ENCODE measurements at places on chromosomes 5 and 9.
A peak's percentile ranks its signal among the peaks of the same experiment; 100 is the strongest.

DNA sequence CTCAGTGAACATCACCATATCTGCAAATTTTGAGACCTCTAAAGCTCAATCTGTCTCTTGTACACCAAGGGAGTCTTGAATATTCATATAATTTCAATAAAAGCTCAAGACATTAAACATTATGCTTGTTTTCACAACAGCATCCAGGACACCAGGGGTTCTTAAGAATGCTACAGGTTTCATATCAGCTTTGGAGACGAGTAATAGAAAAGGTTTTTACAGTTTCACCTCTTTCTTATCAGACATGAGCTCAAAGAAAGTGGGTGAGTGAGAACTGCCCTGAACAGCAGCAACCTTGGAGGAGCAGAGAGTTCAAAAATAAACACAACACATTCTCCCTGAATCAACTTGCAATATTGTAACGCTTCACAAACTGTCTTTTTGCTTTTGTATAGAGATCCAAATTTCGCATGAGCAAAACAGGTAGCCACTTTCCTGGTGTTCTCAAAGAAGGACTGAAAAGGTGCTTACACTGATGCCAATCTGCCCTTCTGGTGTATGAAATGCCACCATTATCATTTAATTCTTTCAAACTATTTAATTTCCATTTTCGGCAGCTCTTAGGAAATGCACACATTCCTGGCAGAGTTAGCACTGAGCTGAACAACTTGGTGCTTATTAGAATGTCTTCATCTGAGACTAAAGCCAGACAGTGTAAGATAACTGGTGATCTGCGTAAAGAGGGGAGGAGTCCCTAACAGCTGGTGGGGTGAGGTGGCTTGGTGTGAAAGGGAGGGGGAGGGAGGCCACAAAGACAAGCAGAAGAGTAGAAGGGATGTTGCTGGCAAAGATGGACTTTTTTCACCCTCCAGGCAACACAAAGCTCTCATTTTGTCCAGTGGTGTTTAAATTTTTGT lies 535.3 kb downstream of the PDE4D start:
- DNase-seq = peak; percentile 43

- DNase-seq = no peak
Observed at GRCh38 chr9:83724436-83724835, 16.7 kb upstream of the UBQLN1 start.

- DNase-seq = no peak
Observed at GRCh38 chr5:132019857-132020555, 8.5 kb upstream of the ACSL6 start.

DNA sequence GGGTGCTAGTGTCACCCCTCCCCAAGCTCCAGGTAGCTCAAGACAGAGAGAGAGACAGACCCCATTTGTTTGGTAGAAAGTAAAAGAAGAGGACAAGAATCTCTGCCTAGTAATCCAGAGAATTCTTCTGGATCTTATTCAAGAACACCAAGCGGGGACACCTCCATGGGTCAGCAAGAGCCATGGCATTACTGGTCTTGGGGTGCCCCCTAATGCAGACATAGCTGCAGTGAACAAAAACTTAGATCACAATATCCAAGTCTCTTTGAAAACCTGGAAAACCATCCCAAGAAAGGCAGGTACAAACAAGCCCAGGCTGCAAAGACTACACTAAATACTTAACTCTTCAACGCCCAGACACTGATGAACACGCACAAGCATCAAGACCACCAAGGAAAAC lies 29.9 kb upstream of the PDE4D start:
- DNase-seq = no peak

DNA sequence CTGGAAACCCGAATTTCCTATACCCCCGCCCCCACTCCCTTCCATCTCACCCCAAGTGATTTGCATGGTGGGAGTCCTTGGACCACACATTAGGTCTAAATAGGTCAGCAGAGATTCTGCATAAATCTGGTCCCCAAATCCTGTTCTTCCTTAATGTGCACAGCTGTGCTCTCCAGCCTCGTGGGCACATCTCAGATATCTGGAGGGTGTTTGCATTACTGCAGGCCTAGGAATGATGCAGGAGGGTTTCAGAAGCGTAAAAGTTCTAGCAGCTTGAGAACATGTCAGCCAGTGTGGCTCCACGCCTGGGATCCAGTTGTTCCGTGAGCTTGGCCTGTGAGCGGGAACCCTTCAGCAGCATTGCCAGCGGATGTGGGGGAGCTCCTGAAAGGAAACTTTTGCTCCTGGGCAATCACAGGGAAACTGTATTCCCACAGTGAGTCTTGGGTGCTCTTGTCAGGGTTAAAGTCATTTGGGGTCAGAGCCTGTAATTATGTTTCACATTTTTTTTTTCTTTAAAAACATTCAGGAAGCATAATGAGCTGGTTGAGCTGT lies 12.9 kb downstream of the ARHGAP26 start:
- DNase-seq = peak; percentile 64

DNA sequence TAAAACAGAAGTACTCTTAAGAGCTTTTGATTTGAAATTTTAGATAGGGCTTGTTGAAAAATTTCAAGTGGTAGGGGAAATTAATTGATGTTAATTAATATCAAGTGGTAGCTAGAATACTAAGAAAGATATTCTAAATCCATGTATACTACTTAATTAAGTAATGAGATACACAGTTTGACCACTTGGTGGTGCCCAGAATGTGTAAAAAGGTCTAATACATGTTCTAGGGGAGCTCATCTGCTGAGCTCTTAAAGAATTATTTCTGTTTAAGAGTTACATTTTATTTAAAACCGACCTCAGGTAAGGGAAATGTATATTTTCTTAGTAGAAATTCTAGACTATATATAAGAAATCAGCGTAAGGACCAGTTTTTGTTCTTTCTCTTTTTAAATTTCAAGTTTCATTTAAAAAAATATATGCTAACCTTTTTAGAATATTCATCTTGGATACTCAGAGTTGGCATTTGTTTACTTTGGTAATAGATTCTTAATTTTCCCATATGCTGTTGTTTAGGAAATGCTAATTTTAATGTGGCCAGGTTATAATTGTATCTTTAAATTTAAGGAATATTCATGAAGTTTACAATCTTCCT lies 61.5 kb downstream of the LNPEP start:
- DNase-seq = peak; percentile 42

DNA sequence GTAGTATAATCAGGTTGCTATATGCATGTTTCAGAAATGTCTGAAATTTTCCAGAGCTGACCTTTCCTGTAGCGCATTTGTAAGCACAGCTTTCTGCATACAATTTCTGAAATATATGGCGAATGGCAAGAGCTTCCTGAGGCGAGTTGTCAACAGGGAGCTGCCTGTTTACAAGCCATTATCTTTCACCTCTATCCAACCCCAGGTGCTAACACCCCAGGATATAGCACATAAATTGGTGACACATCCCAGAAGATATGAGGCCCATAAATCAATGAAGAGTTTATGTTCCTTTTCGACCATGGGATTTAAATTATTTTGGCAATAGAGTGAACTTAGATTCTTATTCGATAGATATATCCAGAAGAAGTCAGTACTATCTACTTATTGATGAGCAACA lies 379.8 kb downstream of the KDM4C start:
- DNase-seq = no peak

DNA sequence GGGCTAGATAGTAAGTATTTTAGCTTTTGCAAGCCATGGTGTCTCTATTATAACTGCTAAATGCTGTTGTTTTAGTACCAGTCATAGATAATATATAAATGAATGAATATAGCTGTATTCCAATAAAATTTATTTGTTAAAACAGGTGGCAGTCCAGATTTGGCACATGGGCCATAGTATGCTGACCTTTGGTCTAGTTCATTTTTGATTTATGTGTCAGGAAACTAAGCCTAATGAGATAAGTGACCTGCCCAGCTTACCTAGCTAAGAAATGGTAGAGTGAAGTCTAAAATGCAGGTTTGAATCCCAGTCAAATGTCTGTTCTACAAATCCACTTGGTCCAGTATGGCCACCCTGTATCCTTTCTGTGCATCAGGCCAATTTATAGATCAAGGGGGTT lies 139.3 kb downstream of the ALDH1A1 start:
- DNase-seq = no peak

- DNase-seq = no peak
Observed at GRCh38 chr9:15079989-15080388, 169.8 kb upstream of the FREM1 start.

DNA sequence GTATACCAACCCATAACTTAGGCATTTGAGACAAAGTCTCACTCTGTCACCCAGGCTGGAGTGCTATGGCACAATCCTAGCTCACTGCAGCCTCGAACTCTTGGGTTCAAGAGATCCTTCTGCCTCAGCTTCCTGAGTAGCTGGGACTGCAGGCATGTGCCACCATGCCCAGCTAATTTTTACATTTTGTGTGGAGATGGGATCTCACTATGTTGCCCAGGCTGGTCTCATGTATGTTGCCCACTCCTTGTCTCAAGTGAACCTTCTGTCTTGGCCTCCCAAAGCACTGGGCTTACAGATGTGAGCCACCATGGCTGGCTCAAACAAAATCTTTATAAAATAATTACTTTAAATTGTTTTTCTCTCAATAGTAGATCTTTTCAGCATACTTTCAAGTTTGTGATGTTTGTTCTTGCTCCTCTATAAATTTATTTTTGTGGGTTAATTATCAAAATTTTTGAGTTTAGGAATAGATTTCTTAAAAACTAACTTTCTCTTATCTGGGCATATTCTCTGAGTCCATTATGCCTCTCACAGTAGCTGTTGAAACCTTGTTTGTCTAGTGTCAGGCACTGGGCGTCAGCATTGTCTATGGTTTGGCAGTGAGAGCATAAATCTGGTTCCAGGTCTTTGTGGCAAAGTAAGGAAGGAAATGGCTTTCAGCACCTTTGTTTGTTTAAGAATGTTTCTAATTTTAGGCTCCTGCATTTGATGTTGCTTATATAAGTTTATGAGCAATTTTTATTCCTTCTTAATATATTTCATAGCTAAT lies 38.7 kb downstream of the NLN start:
- no peak for DNase-seq

Measured in hindlimb muscle (tissue), 1 donor.